ENCODE measurements at places on chromosomes 13 and 19.

DNA sequence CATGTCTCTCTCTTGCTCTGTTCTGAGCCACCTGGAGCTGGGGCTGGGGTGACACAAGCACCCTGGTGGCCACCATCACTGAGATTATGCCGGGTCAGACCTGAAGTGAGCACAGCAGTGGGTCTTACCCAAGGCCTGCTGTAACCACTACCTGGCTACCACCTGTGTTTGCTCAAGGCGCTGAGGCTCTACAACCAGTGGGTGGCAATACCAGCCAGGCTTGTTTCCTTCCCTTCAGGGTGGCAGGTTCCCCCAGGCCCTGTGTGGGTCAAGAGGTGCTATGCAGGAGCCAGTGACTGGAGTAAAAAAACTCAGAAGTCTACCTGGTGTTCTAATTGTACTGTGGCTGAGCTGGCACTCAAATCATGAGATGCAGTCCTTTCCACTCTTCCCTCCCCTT lies 8.0 kb upstream of the ZNF443 start:
- DNase-seq, result no peak

- peak; percentile 20 for DNase-seq
These were observed 13.3 kb upstream of the LEUTX start for GRCh38 chr19:39765091-39766076.

DNA sequence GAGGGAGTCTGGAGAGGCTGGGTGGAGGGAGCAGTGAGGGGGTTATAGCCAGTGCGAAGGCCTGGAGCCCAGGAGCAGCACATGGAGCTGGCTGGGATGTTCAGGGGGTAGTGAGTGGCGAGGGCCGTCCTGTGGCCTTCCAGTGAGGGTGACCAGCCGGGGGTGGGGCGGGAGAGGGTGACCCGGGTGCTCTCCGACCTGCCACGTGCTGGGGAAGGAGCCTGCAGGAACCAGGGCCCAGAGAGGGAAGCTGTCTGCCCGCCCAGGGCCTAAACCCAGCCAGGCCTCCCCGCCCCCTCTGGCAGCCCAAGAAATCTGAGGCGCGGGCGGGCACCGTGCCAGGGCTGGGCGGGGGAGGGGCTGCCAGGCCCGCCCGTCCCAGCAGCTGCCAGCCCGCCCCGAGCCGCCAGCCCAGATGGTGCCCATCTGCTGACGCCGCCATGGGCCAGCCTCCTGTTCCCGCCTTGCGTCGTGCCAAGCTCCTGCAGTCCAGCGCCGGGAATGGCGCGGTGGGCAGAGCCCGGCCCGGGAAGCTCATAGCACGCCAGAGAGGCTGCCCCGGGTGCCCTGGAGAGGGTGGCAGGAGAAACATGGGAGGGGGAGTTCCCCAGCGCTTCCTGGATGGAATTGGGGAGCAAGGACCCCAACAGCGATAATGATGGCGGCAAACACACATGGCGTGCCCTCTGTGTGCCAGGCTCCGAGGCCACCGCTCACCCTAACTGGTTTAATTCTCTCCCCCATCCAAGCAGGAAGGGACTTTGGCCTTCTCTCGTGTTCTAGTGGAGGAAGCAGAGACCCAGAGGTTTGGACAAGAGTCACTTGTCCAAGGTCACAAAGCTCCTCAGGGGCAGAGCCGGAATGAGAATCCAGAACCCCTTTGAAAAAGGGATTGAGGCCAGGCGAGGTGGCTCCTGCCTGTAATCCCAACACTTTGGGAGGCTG lies 21.5 kb downstream of the NFIC start:
- DNase-seq, result peak; percentile 50

- DNase-seq, result no peak
These were observed 2.1 kb upstream of the GNA15 start for GRCh38 chr19:3133793-3134116.

- no peak for DNase-seq
These were observed 13.8 kb upstream of the GARIN5A start for GRCh38 chr19:50490411-50490811.

- peak; percentile 61 for DNase-seq
These were observed 3.1 kb downstream of the JUNB start for GRCh38 chr19:12794196-12794941.
